ENCODE measurements at places on chromosomes 7 and 10.

DNA sequence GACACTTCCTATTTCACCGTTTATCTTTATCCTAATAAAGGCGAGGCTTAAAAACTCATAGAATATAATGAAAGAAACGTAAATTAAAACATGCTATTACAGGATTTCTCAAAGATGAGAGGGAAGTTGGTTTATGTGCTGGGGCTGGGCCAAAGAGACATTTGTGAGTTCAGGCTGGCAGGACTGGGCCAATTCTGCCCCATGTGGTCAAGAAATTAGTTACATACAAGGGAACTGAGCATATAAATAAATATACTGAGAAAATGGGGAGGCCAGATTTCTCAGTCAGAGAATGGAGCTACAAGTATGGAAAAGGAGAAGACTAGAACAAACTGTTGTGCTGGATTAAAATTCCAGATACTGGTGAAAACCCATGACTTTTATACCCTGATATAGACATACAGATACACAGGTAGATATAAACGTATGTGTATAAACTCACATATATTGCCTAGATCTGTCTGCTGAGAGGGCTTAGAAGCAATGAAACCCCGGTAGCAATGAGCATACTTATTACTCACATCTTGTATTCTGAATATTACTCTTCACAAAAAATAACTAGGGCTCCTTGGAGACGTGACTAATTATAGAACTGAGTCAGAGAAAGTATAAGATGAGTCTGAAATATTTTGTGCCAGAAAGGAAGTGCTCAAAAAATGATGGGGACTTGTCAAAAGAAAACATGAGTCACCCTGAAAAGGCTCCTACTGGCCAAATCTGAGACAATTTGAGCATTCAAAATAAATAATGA lies 155.7 kb upstream of the FGFR2 start:
- no peak for DNase-seq

DNA sequence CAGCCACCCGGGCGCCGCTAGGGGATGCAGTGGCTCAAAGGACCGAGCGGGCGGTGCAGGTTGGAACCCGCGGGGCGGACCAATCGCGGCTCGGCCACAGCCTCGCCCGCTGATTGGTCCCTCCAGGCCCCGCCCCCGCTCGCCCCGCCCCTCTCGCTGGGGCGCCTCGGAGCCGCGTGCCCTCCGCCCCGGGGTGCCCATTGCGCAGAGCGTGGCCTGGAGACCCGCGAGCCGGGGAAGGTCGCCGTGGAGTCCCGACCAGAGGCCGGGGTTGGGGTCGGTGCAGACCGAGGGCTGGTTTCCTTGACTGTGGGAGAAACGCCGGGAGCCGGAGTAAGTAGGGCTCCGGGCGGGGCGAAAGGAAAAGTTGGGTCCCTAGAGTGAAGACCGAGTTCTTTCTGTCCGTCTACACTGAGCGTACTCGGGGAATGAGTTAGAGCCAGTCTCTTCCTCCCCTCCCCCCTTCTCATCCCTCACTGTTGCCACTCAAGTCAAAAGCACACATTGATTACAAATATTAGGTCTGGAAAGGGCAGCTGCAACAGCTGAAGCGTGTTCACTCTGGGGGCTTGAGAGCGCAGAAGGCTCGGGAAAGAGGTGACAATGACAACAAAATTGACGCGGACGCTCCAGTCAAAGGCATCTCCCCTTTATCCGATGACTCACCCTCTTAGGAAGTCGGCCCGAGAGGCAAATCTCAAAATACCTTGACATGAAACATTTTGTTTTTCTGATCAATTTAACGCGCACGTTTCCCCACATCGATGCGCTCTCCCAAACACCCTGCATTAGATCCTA lies 843 bp upstream of the GATA3 start:
- peak; percentile 97 for DNase-seq

GRCh38 chr10:6197321-6197720 lies 5.4 kb upstream of the PFKFB3 start:
- DNase-seq, result no peak

GRCh38 chr7:151265351-151265931 lies 16.9 kb upstream of the SMARCD3 start:
- no peak for DNase-seq

DNA sequence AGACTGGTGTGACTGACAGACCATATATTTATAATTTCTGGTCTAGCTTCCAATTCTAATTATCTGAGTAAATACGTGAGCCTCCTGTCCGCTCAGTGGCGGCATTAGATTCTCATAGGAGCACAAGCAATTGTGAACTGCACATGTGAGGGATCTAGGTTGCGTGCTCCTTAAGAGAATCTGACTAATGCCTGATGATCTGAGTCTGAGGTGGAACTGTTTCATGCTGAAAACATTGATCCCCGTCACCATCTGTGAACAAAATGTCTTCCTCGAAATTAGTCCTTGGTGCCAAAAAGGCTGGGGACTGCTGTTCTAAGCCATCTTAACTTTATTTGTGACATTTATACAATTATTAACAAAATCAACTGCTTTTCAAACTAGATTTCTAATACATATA lies 164.7 kb upstream of the MEOX2 start:
- DNase-seq, result no peak

- no peak for DNase-seq
Observed at GRCh38 chr7:20795361-20795760, 8.7 kb upstream of the SP8 start.

DNA sequence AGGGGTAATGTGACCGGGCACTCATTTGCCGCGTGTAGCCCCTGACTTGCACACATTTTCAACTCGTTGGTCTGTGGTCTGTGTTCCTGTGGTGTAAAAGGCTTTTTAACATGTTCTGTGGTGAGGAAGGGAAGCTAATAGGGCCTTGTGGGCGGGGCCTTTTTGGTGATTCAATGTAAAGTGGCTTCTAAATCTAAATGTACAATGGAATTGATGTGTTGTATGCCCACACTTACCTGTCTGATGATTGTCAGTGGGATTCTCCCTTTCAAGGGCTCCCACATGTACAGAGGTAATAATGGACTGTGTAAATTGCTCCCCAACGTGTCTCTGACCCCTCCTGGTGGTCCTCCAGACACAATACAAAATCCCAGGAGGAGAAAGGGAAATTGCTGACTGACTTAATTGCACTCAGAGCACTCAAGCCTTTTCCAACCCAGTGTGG lies 43.1 kb upstream of the GATAD1 start:
- peak; percentile 61 for DNase-seq

GRCh38 chr7:16933296-16934279 lies 51.8 kb upstream of the AGR3 start:
- peak; percentile 25 for DNase-seq

GRCh38 chr7:88628363-88629085 lies 131.0 kb upstream of the ZNF804B start:
- no peak for DNase-seq

DNA sequence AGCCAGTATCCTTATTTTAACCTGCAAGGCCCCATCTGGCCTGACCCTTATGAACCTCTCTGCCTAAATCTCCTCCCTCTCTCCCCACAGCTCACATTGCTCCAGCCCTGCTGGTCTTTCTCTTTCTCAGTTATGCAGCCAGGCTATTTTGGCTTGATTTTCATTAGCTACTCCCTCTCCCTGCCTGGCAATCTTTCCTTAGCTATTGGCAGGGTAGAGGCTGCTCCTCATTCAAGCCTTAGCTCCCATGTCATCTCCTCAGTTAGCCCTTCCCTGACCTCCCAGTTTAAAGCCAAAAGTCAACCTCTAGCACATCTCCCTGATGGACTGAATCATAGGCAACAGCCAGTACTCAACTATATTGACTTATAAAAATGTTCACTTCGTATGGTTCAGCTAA lies 214.4 kb upstream of the CELF2 start:
- DNase-seq, result no peak

- DNase-seq, result no peak
Observed at GRCh38 chr10:126634347-126634746, 36.1 kb downstream of the C10orf90 start.

DNA sequence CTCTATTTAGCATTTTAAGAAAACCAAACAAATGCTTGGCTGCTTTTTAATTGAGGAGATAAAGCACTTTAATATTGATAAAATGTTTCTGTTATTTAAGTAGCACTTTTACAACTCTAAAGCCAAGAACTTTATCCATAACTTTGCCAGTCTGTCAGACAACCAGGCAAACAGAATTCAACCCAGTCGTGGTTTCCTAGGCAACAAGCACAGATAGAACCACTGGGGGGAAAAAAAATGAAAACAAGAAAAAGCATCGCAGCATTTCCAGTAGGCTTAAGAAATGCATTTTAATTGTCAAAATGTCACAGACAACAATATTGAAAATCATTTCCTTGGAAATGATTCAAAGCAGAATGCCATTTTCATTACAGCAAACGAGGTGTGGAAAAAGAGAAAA lies 323.4 kb downstream of the PARD3 start:
- DNase-seq, result no peak

DNA sequence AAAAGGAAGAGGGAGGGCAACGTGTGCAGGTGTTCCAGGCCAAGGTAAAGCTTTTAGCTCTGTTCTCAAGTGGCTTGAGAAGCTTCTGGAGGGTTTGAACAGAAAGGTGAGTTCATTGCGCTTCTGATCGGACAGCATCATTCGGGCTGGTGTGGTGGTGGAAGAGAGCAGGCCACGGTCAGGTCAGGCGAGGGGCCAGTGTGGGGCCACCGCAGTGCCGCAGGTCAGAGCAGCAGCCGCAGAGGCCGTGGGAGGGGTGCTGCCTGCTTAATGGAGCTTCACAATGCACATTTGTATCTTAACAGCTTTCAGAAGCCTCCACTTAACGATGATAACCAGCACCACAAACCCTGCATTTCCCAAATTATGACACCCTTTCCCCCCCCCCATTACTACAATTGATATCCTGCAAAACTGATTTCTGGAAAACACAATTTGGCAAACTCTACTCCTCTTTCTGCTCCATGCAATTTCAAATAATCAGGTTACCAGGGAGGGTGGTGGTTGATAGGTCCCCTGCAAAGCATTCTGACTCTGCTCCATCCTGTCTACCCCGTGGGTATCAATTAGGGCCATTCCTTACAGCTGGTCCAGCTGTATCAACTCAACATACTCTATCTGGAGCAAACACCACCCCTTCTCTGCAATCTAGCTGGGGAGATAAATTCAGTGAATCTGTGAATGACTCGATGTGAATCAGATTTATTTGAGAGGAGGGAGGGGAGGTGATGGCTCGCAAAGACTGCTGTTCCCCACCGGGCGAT lies 162.9 kb downstream of the ACTR3B start:
- DNase-seq, result no peak

DNA sequence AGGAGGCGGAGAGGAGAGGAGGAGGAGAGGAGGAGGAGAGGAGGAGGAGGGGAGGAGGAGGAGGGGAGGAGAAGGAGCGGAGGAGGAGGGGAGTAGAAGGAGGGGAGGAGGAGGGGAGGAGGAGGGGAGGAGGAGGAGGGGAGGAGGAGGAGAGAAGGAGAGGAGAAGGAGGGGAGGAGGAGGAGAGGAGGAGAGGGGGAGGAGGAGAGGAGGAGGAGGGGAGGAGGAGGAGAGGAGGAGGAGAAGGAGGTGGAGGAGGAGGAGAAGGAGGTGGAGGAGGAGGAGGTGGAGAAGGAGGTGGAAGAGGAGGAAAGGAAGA lies 15.5 kb upstream of the CRCP start:
- no peak for DNase-seq

GRCh38 chr7:23894892-23895569 lies 185.0 kb downstream of the STK31 start:
- DNase-seq, result peak; percentile 21

DNA sequence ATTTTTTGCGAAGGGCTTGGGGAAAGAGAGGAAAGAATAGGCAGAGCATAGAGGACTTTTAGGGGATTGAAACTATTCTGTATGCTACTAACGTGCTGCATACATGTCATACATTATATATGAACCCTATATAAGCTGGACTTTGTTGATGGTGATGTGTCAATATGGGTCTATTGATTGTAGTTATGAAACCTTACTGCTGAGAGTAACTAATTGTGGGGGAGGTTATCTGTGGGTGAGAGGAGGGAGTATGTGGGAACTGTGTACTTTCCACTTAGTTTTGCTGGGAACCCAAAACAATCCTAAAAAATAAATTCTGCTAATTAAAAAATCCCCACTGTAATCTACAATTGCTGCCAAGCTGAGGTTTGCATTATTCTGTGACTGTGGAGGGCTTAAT lies 15.3 kb upstream of the CYP2C19 start:
- no peak for DNase-seq

DNA sequence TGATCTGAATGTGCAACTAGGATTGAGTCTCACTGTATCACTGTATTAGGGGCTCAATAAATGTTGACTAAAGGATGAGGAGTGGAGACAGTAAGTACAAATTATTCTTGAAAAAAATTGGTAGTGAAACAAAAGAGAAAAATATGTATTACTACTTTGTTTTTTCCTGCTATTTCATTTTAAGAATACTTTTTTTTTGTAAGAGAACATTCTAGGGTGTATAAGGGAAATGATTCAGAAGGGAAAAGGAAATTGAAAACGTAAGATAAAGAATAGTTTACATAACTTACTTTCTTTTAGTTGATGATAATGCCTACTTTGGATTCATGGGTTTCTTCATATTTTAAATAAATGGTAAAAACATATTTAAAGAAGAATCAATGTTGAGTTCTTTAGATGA lies 9.6 kb downstream of the CAPZA2 start:
- DNase-seq, result no peak

DNA sequence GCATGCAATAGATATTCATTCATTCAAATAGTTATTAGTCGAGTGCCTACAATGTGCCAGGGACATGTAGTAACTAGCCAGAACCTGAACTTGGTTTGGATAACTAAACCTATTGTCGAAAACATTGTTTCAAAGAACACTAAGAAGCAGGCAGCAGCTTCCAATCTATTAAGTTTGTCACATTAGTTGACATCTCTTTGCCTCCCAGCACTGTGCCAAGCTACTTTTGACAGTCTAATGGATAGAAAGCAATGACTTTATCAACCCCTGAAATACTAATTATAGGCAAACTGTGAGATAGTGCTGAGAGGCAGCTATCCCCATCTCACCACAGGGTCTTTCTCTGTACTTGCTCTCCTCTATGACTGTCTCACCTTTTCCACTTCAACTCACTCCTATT lies 22.4 kb upstream of the RELN start:
- no peak for DNase-seq

DNA sequence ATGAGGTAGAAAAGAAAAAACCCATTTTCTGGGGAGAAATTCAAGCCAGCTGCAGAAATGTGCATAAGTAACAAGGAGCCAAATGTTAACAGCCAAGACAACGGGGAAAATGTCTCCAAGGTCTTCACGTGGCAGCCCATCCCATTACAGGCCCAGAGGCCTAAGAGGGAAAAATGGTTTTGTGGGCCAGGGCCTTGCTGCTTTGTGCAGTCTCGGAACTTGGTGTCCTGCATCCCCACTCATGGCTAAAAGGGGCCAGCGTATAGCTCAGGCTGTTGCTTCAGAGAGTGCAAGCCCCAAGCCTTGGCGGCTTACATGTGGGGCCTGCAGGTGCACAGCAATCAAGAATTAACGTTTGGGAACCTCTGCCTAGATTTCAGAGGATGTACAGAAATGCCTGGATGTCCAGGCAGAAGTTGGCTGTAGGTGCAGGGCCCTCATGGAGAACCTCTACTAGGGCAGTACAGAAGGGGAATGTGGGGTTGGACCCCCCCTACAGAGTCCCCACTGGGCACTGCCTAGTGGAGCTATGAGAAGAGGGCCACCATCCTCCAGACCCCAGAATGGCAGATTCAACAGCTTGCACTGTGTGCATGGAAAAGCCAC lies 9.0 kb downstream of the ORC5 start:
- no peak for DNase-seq

GRCh38 chr7:1852517-1853430 lies 182.7 kb downstream of the ELFN1 start:
- no peak for DNase-seq

Data from activated naive CD8-positive, alpha-beta T cell treated with anti-CD3 and anti-CD28 coated beads, Interleukin-2, amount 50 U/mL, for 24 hours (primary cell).